Dorsolateral prefrontal cortex (tissue), 122 donors: ENCODE measurements at places on chromosomes 2 and 18.

DNA sequence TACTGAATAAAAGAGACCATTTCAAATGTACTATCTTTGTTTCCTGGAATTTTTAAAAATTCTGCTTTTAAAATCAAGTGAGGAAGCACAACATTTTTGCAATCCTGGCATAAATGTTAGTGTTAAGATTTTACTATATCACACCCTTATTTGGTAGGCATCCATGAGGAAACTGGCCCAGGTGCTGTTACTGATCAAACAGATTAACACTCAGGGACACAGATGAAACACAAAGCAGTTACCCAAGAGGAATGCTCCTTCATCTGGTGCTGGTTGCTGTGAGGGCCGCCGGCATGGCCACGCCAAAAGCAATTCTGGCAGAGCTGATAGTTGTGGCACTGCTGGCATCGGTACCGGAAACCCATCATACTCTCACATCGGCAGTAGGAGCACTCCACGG lies 96.8 kb downstream of the DTNB start:
- DNase-seq = no peak

DNA sequence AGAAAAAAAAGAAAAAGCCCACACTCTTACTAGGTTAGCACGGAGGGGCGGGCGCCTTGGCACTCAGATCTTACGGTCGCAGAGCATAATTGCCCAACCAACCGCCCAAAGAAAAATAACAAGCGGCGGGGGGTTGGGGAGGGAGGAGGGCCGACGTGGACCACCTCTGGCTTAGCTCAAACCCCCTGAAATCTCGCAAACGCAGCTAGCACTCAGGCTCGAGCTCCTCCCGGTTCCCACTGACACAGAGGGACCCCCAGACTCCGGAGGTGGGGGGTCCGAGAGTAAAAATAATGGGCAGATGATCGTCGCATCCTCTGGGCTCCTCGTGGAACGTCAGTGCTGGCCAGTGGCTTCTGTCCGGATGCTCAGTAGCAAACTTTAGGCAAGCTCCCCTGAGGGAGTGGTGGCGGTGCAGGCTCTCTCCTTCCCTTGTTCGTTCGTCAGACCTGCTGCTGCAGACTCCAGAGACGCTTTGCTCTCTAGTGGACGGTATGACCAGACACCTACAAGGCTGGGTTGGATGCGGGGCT lies 12.0 kb downstream of the CATIP start:
- no peak for DNase-seq

DNA sequence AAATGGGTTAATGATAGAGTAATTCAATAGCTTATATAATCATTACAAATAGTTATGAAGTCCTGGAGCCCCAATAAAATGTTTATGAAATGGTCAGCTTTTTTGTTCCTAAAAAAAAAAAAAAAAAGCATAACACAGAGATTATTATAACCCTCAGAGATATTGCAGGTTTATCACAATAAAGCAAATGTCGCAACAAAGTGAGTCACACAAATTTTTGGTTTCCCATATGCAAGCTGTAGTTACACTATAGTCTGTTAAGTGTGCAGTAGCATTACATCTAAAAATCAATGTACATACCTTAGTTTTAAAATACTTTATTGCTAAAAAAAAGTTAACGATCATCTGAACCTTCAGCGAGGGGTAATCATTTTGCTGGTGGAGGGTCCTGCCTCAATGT lies 20.0 kb downstream of the WDFY1 start:
- DNase-seq = no peak

DNA sequence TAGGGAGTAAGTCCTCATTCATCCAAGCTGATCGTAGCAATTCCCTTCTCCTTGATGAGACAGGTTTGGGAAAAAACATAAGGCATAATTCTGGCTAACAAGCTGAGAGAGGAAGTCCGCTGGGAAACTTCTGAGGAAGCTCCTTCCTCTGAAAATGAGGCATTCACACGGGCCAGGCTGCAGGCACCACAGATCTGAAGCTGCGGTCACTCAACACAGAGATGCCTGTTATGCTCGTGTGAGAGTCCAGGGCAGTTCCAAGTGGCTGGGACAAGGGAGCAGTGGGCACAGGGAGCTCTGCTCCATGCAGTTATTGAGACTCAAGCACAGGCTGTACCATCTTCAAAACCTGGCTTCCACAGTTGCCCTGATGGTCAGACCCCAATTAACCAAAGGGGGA lies 200.9 kb upstream of the ID2 start:
- no peak for DNase-seq

DNA sequence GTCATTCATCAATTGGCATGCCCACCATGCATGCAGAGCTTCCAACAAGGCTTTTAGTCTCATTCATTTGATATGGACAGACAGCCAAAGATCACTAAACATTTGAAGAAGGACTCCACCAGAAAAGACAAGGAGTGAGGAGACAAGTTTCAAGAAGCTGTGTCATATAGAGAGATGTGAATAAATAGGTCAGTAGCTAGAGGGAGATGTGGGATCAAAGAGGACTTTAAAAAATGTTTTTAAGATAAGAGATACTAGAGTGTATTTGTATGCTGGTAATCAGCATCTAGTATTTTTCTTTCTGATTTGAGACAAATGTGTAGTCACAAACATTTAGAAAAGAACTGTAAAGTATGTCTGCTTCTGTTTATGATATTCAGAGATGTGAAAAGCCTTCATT lies 48.5 kb downstream of the ANTXR1 start:
- DNase-seq = no peak

- DNase-seq = no peak
Measured at GRCh38 chr2:43792653-43793052, 18.8 kb downstream of the DYNC2LI1 start.

DNA sequence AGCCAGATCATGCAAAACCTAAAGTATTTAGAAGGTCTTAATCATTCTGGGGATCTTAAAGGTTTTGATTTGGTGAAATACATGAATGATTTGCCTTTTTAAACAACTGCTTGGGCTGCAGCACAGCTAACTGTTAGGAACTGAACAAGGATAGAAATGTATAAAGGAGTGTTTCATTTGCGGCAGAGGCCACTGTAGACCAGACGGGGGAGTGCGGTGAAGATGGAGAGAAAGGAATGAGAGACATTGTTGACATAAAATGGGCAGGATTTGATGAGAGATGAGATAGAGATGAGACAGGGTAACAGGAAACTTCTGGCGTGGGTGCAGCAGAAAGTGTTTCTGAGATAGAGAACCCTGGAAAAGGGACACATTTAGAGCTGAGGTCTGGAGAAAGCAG lies 308.1 kb downstream of the TMX3 start:
- no peak for DNase-seq

GRCh38 chr2:10675131-10675530 lies 14.6 kb downstream of the NOL10 start:
- DNase-seq = no peak

GRCh38 chr2:138708682-138709241 lies 71.4 kb downstream of the NXPH2 start:
- DNase-seq = no peak

- DNase-seq = no peak
Measured at GRCh38 chr2:36536776-36537175, 61.2 kb downstream of the FEZ2 start.

- DNase-seq = no peak
Measured at GRCh38 chr2:46067501-46068305, 229.5 kb upstream of the EPAS1 start.

DNA sequence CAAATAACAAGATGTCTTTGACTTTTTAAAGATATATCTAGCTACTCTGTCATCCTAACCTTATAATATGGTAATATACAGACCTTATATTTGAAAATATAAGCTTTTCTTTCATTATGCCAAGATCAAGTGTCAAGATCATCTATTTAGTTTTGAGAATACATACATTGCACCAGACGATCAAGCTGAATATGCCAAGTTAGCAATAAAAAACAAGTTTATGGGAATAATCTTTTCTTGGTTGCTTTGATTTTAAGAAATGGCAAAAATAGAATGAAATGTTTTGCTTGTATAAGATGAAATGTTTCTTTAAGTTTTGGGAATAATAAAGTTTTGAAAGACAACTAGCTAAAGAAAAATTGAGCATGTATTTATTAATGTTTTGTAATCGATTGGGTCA lies 163.8 kb downstream of the DPP4 start:
- no peak for DNase-seq

- no peak for DNase-seq
Measured at GRCh38 chr18:11565716-11566115, 43.7 kb upstream of the SLC35G4 start.

- DNase-seq = no peak
Measured at GRCh38 chr2:10934979-10935350, 23.2 kb downstream of the KCNF1 start.

- DNase-seq = no peak
Measured at GRCh38 chr18:9927392-9928063, 13.7 kb downstream of the VAPA start.

- no peak for DNase-seq
Measured at GRCh38 chr2:68059784-68060525, 2.8 kb downstream of the C1D start.
